Stimulated activated CD8-positive, alpha-beta memory T cell treated with anti-CD3 and anti-CD28 coated beads, Interleukin-15, amount 100 ng/mL, for 48 hours (primary cell): ENCODE measurements at places on chromosomes 2 and 18.

DNA sequence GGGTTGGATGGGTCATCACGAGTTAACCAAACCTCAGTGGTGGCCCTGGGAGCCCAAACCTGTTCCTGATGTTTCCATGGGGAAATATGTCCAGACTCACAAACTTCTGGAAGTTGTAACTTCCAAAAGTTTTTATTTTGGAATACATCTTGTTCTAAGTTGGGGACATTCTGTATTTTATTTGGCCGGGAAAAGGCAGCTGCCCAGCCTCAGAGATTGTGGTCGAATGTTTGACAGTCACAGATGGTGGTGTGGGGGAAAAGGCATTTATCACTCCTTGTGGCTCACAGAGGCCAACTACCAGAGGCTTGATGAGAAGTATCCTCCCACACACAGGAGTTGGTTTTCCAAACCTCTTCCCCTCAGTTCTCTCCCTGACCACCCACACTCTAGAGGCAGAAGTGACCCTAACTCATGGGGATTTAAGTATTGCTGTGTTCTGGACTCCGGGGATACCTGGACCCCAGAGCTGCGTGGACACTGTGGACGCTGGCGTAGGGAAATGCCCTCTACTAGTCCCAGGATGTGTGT is 124.7 kb upstream of the PPP1CB start:
- DNase-seq, result no peak

GRCh38 chr18:43533371-43533770 is 256.1 kb upstream of the SYT4 start:
- no peak for DNase-seq

DNA sequence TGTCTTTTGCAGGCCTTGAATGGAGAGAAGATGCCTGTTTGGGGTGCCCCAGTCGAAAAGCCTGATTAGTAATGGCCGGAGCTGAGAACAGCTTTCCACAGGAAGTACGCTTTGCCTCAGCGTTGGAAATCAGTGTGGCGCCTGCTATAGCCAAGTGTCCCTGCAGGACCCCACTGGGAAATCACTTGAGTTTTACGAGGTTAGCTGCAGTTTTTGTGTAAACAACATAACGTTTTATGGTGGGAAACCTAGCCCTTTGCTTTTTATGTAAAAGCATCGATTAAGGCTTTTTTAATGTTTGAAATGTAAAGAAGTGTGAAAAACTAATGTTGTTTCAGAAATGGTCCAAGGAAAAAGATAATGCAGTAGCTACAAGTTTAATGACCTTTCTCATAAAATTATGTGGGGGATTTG is 234.2 kb downstream of the TTC32 start:
- DNase-seq, result no peak

- DNase-seq, result no peak
Observed at GRCh38 chr2:168174756-168175155, 72.6 kb downstream of the STK39 start.

DNA sequence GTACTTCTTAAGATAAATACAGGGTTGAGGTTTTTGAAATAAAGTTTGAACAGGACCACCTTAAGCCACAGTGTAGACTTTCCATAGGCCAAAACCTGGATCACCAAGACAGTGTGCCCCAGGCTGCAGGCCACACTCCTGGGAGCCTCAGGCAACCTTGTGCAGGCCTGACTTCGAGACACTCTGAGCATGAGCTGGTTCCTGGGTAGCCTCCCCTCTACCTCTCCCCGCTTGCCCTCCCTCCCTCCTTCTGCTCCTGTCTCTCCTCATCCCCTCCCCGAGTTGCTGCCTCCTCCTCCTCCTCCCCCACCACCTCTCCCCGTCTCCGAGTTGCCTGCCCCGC is 10.6 kb upstream of the PROC start:
- no peak for DNase-seq

DNA sequence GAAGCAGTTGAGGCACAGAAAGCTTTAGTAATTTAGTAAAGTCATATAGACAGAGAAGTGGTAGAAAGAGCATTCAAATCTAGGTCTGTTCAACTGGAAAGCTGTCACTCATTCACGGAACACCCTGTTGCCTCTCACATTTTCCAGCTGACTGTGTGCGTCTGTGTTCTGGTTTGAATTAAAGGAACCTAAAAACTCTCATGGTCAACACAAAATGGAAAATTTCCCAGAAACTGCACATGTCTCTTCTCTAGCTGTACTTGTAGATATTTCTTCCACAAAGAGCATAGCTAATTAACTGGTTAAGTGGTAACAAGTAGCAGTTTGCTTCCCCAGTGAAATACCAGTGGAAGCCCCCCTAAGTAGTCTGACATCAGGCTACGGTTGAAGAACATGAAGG is 390.8 kb downstream of the TGIF1 start:
- DNase-seq, result no peak

DNA sequence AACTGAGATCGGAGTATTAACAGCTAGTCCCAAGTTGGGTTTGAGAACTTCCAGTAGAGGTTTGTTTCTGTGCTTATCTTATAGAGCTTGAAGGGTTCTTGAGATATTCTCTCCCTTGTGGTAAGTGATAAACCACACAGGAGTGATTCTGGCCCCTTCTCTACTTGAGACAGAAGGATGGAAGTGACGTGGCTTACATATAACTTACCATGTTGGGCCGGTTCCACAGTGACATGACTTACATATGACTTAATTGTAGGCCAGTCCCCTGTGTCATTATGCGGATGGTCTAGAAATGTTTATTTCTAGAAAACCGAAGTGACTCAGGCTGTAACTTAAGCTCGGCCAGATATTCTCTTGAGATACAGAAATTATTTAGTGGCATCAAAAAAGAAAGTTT is 62.7 kb downstream of the TRAPPC12 start:
- no peak for DNase-seq

GRCh38 chr2:106956879-106957278 is 70.9 kb upstream of the ST6GAL2 start:
- no peak for DNase-seq

- no peak for DNase-seq
Observed at GRCh38 chr18:60996326-60996725, 336.9 kb upstream of the CDH20 start.

DNA sequence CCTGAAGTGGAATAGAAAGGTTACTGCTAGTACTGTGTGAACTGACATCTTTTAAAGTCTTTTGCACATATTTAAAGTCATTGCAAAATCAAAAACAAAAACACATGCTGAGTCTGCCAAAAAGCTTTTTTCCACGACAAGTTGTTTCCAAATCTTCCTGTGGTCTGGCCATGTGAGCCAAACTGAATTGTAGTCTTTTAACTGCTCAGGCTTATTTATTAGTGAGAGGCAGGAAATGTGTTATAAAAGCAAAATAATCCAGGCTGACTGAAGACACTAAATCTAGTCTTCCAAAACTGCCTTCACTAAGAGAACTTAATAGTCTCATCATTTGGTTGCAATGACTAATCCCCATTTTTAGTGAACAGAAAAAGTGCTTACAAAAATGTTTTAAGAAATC is 2.3 kb downstream of the KRCC1 start:
- DNase-seq, result no peak

DNA sequence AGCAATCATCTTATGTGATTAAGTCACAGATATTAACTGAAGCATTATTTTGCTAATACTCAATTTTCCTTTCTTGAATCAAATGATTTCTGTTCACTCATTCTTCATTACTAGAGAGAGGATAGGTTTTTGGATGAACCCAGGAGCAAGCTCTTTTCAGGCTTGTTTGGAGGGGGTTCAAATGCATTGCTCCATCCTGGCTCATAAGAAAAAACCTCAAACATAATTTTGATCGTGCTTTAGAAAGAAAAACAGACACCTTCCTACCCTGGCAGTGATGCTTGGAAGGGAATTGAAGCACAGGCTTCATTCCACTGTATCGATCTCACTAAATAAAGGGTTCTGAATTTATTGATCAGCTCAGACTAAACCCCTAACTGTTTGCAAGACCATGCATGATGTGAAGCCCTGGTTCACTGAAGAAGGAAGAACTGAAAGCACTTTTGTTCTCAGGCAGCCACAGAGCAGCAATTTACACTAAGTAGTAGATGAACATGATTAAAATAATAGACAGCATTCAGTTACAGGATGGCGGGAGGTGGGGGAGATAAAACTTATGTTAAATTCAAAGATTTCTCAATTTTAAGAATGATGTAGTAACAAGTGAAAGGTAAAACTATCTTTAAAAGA is 53.4 kb downstream of the CDH2 start:
- no peak for DNase-seq

- DNase-seq, result no peak
Observed at GRCh38 chr2:164642268-164642667, 21.0 kb upstream of the GRB14 start.

DNA sequence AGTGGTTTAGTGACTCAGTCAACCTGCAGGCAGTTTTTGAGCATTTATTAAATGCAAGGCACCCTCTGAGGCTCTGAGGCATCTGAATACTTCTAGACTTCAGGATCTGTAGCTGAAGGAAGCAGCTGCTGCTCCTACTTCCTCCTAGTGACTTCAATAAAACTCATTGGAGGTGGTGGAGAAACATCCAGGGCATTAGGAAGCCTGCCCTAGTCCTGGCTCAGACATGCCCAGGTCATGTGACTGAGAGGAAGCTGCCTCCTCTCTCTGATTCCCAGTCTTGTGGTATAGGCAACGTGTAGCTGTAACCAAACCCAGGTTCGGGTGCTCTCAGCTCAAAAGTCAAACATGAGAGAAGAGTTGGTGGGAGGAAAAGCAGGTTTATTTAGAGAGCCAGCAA is 287.2 kb upstream of the GYPC start:
- no peak for DNase-seq

DNA sequence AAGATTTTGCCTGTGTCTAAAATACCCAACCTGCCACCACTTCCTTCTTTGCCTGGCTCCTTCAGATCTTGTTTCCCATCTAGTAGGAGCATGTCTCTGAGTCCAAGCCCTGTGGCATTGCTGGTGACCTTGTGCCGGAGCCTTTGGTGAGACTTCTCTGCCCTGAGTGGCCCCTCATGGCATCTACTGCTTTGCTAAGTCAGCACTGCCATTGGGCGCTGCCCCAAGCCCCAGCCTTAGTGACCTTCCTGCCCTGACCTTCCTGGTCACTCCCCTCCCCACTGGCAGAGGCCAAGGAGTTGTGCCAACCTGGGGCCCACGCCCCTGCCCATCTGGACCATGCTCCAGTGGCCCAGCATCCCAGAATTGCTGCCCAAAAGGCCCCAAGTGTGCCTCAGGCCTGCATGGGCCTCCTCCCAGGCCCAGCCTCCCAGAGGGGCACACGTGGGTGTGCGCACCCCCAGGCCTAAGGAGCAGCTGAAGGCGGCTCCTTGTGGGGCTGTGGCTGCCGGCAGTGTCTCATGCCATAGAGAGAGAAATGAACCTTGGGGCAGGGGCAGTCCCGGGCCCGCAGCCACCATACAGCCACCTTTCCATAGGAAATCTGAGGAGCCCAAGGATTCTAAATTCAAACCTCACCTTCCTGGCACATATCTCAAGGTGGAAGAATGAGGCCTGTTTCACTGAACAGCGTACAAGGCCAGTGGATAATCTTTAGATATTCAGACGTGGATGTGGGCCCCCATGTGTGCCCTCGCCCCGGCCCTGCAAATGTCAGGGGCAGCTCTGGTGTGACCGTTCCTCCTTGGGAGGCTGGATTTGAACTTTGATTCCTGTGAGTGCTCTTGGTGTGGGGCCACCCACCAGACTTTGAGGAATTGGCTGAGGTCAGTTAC is 100.2 kb upstream of the SLC66A3 start:
- no peak for DNase-seq

DNA sequence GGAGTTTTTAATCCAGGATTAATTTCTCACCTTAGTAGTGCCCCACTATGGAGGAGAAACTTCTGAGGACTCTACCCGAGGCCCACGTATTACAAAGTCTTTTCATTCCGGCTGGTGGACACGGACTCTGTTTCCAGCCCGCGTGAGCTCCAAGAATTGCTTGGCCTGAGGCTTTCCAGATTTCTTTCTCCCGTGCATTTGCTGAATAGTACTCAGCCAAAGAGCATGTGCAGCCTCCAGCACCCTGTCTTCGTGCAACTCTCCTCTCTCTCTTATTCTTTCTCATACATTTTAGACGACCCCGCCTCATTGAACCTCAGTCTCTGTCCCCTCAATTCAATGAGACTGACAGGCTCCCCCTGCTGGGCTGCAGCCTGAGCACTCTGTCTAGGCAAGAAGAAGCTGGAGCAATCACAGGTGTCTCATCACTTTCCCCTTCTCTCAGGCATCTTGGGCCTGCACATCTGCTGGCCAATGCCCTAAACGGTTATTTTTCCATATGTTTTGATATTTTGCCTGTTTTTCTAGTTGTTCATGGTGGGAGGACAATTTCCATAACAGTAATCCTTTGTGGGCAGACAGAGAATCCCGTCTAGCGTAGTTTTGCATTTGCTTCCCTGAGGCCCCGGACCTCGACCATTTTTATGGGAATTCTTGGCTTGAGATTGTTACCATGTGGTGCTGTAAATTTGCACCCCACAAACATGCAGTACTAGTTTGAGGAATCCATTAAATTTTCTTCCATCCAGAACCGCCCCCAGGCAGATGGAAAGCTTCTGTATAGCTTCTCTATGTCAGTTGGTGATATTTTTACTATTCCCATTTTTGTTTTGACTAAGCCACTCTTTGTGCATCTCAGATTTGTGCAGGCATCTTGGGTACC is 50.1 kb upstream of the LPIN2 start:
- DNase-seq, result peak; percentile 34

DNA sequence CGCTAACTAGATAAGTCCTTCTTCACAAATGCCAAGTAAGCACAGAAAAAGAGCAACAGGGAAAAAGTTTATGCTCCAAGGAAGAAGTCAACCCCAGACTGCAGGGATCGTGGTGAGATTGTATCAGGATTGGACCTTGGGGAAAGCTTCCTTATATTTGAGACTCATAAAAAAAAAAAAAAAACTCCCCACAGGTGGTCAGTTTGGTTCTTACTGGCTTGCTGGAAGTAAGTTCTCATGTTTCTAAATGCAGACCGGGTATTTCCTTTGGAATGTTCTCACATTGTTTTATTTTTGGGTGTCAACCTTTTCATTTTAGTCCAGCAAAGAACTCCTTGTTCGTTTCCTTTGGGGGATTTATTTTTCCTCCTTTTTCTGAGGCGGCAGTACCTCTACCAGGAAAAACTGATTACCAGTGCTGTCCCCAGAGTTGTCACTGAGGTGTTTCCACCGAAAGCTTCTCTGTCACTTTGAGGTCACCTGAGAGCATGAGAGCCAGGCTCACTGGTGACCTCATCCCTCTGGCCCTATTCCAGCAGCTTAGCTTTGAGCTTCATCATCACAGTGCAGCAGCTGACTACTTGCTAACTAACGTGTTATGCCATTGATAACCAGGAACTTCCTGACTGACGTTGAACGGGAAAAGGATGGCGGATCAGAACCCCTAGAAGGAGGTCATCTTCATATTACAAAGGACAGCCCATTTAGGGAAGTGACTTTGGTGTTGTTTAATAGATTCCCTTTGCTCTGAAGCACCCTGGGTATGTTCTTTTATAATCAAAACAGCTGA is 16.8 kb upstream of the ATP8B1 start:
- DNase-seq, result no peak

DNA sequence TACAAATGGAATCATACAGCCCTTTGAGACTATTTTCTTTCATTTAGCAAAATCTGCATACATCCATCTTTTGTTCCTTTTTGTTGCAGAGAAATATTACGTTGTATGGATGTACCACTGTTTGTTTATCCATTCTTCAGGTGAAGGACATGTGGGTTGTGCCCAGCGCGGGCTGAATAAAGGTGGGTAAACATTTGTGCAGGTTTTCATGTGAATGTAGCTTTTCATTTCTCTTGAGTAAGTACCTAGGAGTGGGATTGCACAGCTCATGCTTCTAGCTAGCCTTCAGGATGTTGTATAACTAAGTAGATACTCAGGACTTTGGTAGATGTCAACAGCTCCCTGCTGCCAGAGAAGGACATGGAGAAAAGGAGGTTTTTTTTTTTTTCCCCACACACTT is 50.6 kb upstream of the SPRED2 start:
- no peak for DNase-seq
